CD4-positive, alpha-beta T cell treated with Interleukin-6 at 100 ng/mL for 8 hours (primary cell): ENCODE measurements at places on chromosomes 7 and 10.
A peak's percentile ranks its signal among the peaks of the same experiment; 100 is the strongest.

DNA sequence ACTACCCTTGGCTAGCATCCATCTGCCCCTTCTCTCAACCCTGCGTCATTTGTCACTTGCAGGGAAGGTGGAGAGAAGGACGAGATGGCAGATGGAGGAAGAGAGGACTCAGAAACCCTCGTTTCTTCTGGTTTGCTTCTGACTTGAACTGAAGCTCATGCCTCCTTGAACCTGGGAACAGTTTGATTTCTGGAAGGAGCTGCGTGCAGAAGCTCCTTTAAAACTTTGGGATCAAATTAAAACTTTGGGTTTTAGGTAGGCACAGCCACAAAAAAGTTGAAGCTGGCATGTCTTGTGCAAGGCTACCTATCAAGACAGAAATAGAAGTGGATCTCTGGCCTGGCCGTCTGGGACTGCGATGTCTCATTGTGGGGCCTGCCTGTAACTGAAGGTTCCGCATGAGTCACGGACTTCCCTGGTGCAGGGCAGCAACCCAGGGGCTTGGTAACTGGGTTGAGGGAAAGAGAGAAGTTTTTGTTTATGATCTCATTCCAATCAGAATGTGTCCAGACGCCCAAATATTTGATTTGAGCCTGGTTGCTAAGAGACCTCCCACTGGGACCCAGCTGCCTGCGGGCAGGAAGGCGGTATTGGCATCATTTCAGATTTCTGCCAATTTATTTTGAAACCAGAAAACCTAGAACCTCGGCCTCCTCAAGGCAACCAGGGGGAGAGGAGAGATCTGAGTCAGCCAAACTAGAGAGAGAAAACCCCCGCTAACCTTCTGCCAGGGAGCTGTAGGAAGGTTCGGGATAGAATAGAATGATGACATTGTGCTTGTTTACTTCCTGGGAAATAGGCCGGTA lies 15.8 kb upstream of the CAMK1D start:
- DNase-seq = no peak

GRCh38 chr7:35185908-35186731 lies 67.8 kb downstream of the TBX20 start:
- no peak for DNase-seq

- DNase-seq = no peak
Observed at GRCh38 chr10:118901380-118901779, 128.1 kb upstream of the NANOS1 start.

DNA sequence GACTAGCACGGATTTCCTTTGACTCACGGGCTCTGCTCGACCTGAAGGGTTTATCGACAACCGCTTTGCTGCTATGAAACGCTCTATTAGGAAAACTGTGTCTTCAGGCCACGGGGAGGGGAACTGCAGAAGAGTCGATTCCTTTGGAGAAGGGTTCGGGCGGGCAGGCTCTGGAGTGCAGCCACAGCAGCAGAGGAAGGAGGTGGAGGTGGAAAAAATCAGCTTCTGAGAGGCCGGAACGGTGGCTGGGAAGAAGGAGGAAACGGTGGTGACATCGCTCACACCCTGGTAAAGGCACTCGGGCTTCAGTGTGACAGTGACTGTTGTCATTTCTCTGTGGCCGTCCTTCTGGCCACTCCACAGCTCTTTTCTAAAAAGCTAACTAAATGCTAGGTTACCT lies 64.6 kb upstream of the MGMT start:
- DNase-seq = no peak

GRCh38 chr7:38391751-38392150 lies 118.3 kb upstream of the TARP start:
- no peak for DNase-seq

DNA sequence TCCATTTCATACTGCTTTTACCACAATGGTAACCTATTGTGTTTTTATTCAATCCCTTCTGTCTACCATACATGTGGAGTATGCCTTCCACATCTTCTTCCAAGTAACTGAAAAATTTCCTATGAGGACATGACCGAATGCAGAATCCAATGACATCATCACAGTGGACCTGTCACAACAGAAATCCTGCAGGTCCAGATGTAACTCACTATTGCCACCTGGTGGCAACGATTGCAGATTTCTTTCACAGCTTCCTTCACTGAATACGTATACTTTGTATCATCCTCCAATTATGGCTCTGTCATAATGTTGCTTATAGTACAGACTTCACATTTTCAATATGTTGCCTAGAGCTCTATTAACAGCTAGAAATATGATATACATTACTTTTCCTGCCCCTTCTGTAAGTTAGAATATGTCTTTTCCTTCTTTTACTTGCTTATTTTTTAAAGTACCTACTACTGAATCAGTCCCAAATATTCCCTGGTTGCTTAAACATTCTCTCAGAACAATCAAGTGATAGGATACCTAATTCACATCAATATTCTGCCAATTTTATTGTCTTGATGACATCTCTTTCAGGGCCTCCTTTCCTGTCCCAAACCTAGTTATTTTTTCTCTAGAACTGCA lies 45.4 kb downstream of the SLC13A1 start:
- DNase-seq = no peak

DNA sequence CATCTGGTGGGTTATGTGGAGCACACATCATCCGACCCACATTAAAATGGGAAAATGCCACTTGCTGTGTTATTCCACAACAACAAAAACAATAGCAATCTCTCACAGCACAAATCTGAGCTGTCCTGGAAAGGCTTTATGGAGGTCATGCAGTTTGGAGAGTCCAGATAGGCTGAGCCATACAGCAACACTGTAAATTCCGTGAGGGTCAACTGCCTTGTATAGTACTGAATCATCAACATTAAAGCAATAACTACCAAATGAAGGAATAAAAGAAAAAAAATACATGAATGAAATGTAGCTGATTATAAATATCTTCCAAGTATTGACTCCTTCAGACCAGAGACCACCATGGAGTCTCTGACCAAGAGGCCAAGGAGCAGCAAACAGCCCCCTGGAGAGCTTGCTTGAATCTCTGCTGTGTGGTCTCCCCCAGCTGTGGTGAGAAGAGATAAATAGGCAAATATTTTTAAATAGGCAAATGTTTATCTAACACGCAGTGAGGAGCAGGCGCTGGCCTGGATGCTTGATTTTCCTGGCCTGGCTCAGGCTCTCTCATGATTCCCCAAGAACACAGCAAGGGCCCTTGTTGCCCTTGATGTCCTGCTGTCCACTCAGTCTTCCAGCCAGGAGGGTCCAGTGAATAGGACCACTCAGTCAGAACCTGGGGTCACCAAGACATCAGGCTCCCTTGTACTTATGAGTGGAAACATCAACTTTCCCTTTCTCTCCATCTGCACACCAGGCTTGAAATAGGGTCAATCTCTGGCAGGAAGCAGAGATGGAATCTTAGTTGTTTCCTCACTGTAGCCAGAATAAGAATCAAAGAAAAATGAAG lies 1021.3 kb downstream of the XPNPEP1 start:
- DNase-seq = no peak

DNA sequence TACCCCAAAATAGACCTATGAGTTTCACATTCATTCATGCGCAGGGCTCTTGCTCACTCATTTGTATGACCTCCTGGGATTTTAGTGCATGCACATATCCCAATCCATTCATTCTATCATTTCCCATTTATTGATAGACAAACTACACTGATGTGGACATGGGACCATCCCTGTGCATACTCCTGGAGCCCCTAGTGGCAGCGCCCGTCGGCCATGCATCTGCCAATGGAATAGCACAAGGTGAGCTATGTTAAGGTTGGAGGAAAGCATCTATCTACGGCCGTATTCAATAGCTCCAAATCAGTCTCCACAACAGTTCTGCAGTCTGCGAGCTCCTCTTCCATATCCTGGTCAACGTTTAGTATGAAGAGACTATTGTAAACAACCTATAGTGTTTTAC lies 31.7 kb upstream of the FIGNL1 start:
- DNase-seq = no peak

DNA sequence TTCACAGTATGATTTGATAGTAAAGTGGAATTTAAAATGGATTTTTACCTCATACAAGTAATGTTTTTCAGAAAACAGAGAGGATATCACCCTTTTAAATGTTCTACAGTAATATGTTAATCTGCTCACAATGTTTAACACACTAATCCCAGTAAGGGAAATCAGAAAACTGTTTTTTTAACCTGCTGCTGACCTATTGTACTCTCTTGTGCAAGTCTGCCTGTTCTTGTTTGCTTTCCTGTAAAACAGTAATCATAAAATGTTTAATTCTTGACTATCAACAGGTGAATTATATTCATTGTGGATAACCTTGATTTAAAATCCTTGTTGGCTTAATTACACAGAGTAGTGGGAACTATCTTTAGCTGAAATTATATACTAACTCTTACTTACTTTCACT lies 126.4 kb downstream of the GNAT3 start:
- no peak for DNase-seq

DNA sequence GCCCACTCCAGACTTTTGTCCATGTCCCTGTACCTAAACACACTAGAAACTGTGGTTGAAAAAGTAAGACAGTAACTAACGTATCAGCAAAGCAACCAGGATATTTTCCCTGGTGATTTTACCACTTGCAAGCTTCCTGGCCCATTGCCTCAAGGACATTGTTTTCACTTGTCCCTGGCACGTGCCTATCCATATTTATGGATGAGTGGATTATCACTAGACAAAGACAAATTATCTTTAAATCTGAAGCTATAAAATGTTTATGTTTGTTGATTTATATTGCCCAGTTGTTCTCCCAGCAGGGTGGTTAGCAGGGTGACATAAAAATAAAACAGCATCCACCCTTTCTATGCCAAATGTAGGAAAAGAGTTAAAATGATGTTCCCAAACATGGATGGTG lies 93.2 kb upstream of the STEAP1 start:
- no peak for DNase-seq

DNA sequence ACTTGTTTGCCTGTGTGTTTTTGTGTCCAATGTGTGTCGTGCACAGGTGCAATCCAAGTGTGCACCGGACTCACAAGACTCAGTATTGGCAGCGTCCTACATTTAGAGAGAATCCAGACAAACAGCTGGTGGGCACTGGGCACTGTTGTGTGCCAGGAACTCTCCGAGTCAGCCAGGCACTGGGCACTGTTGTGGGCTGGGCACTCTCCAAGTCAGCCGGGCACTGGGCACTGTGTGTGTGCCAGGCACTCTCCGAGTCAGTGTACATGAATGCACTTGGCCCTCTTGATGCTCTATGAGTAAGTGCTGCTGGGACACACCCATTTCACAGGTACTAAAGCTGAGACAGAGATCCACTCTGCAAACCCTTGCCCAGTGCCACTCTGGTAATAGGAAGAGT lies 303.5 kb downstream of the PTPRN2 start:
- DNase-seq = no peak

DNA sequence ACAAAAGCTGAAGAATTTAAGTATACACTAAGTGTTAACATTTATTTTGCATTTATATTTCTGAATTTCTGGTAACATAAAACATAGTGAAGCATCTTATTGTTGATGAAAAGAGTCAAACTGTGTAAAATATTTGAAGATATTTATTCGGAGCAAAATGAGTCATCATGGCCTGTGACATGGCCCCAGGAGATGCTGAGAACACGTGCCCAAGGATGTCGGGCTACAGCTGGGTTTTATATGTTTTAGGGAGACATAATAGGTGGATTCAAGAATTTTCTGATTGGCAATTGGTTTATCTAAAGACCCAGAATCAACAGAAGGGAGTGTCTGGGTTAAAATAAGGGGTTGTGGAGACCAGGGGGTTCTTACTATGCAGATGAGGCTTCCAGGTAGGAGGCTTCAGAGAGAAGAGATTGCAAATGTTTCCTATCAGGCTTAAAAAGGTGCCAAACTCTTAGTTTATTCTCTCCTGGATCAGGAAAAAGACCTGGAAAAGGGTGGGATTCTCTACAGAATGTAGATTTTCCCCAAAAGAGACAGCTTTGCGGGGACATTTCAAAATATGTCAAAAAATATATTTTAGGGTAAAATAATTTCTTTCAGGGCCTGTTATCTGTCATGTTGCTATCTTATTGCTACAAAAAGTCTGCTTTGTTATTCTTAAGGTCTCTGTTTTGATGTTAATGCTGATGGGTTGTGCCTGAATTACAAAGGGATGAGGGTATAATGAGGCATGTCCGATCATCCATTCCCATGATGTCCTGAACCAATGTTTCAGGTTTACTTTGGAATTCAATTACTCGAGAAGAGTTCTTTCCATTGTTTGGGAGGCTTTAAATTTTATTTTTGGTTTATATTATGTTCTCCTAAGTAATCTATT lies 74.5 kb downstream of the VWDE start:
- no peak for DNase-seq

GRCh38 chr10:129193148-129193547 lies 273.9 kb upstream of the MGMT start:
- no peak for DNase-seq

DNA sequence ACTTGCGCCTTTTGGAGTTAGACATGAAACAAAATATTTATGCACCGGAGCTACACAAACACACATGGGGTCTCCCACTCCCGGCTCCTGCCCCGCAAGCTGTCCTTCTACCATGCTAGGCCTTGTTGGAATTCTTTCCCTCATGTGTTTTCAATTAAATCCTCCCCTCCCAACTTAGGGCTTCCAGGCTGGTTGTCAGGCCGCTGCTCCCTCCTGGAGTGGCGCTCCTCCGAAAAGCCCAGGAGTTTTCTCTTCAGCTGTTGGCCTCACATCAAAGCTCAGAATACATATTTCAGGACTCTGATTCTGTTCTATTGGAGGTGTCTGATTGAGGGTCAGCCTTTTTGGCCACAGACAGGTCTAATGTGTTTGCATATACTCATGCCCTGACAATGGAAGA lies 113.3 kb downstream of the FANK1 start:
- DNase-seq = no peak

DNA sequence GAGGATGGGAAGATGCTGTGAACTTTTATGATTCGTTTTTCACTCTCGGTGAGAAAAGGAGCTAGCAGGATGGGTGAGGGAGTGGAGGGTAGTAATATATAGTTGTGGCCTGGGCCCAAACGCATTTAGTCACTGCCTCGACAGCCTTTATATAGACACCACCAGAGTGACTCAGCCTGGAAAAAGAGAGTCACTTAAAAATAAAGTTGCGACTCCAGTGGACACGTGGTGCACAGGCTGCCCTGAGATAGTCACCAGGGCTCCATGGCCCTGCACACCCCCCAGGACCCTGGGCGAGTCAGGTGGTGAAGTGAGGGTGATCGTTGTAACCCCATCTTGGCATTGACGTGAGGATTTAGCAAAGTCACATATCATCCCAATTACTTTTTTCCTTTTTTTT lies 106.7 kb downstream of the CUX1 start:
- no peak for DNase-seq

DNA sequence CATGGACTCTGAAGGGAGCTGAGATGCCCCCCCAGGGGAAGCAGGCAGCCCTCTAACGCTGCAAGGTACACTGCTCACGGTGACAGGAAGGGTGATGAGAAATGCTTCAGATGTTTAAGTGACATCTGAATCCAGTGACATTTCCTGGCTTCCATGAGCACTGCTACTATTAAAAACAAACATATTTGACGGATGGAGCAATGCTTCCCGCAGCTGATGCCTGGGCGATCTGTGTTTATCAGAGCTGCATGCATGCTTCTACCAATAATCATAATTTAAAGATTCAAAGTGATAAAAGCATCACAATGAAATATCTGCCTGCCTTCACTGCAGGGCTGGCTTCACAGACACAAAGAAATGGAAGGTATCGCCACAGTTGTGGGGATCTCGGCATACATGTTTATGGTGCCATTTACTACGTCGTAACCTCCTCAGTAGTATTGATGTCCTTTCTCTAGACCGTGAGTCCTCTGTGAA lies 66.1 kb upstream of the AOAH start:
- DNase-seq = peak; percentile 18
